ENCODE measurements at places on chromosomes 3 and 15. TPM values are rescaled to one million over a fixed set of nuclear protein-coding genes. Genes with fewer than 3 reads are reported as not detected.

The GXYLT2 gene
- total RNA-seq: 14.8 TPM

The NPRL2 gene
- total RNA-seq: 9.5 TPM

The PPP1R14D gene
- total RNA-seq: not detected

The TAMM41 gene
- total RNA-seq: 8.9 TPM

The KLHL40 gene
- total RNA-seq: 0.19 TPM

The PDZRN3 gene
- total RNA-seq: 47.4 TPM

The KLHL6 gene
- total RNA-seq: 4.0 TPM

The SMCO1 gene
- not detected for total RNA-seq

The HAPLN3 gene
- total RNA-seq: 17.2 TPM

The CCR9 gene
- total RNA-seq: not detected

The NAALADL2 gene
- 15.1 TPM for total RNA-seq

DNA sequence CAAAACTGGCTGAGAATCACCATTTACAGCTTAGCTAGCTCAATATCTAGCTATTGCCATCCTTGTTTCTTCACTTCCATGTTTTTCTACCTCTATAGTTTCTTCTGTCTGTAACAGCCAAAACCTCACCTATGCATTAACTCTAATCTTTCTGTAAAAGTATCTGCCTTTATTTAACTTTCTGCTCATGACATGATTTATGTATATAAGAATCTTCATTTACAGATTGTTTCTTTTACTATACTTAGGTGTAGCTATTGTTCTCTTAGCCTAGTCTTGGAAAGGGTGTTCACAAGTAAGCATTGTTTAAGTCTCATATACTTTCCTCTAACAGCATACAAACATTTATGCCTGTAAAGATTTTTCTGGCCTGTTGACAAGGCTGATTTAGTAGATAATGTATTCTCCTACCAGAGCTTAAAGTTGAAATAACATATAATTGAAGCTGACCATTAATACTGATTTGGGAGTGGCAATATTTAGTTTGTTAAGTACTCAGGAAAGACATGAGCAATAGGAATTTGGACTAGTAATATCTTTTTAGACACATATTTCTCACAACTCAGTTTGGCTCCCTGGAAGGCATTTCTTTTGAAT, 9.4 kb downstream of the FILIP1L start:
- DNase-seq: no peak

GRCh38 chr3:549636-550035, 353.1 kb downstream of the CHL1 start:
- DNase-seq: no peak

DNA sequence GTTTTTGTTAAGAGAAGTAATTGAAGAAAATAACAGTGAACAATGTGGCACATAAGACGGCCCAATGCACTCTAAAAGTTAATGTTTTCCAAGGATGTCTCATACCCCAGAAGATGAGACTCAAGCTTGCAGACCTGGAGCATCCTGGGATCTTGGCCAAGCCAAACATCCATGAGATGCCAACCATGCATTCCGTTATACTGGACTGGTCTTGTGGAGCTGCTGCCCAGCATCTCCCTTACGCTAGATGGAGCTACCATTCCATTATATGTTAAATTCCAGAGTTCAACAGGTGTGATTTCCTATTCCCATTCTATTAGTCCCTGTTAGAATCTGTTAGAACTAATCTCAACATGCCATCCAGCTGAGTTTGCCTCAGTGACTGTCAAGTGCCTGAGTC, 181.8 kb downstream of the PDCD6IP start:
- DNase-seq: no peak

DNA sequence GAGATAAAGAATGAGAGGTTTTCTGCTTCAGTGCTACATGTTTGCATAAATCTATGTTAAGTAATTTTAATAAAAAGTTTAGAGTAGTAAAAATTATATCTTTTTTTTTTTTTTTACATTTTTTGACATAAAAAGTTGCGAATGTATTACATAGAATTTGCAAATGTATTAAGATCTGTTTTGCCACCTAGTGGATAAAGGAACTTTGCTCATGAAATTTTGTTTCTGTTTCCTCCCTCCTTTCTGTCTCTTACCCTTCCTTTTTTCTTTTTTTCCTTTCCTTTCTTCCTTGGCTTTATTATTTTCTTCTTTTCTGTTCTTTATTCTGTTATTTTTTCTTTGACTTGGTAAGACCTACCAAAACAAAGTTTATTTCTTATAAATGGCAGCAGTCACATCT, 58.5 kb upstream of the UTS2B start:
- DNase-seq: no peak

DNA sequence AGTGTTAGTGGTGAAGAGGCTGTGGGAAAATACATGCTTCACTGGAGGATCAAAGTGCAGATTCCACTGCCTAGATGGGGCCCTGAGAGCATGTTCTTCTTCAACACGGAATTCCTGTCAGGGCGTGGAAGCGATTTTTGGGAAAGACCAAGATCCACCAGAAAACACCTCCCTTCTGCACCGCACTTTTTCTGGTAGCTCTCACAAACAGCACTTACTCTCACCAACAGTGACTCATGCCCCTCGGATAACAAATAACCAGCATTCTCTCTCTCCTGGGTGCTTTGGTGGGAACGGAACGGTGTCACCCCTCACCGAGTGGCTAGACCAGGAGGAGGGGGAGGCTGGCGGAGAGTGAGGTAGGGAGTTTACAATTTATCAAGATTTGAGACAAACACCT, 40.1 kb downstream of the ADAMTSL3 start:
- no peak for DNase-seq

- DNase-seq: no peak
Measured at GRCh38 chr15:78203346-78204225, 30.8 kb downstream of the ACSBG1 start.

DNA sequence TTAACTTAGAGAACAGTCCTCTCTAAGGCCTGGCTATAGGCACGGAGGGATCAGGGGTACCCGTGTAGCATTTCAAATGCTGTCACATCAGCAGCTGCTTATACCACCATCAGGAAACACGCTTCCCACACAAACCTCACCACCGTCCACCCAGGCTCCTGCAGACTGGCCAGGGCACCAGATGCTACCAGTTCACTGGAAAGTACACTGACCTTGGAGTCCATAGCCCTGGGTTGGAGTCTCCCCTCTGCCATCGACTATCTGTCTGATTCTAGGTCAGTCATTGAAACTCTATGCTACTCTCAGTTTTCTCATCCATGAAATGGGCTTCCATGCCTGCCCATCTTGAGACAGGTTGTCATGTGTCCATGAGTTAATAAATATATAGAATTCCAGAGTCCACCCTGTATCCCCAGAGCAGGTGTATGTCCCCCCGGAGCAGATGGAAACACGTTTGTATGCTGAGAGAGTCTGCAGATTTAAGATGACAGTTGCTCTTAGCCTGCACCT, 156.0 kb upstream of the SMAD3 start:
- no peak for DNase-seq

DNA sequence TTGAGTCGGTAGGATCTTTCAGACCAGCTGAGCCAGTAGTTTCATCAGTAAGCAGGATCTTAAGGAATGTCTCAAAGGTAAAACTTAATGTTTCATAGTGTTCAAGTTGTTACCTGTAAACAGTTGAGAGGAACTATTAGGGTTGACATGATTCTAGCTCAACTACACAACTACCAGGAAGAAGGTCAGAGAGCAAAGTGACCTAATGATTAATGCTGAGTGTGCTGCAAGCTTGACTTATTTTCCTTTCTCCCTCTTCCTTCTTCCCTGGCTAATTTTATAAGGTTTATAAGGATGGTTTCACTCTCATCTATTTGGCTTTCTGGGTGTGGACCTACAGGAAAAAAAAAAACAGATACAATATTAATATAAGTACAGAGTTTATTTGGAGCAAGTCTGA, 30.2 kb upstream of the LHFPL4 start:
- DNase-seq: no peak

- no peak for DNase-seq
Measured at GRCh38 chr3:8794247-8794646, 24.8 kb upstream of the OXTR start.

DNA sequence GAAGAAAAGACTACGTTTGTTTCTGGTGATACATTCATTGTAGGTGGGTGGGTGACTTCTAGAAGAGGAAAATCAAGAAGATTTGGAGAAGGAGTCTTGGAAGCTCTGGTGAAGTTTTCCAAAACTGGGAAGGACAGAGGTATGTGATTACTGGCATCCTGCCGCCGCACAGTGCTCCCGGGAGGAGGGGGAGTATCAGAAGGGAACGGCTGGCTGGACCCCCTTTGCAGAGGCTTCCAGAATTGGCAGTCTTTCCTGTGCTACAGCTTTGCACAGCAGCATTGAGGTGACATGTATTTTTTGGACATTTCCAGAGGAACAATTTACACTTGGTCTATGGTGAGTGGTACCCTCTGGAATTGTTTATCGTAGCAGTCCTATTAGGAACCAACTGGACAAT, 75.7 kb upstream of the EOMES start:
- DNase-seq: no peak

GRCh38 chr3:117443014-117443413, 733.4 kb downstream of the TUSC7 start:
- DNase-seq: no peak

GRCh38 chr15:90099868-90100831, 2.1 kb downstream of the IDH2 start:
- DNase-seq: no peak

DNA sequence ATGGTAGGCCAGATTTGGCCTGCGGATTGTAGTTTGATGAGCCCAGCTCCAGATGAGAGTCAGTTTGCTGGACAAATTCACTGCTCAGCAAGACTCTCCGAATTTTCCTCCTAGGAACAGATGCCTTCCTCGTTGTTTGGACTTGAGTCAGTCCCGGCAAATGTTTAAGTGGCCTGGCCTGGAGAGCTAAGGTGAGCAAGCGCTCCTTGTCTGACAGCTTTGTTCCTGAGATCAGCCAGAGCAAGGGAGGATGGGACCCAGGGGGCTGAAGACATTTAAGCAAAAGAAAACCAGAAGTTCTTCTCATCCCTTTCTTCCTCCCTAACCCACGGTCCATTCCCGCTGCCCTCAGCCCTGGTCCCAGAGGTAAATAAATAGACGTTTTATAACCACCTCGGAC, 40.3 kb downstream of the POLR2M start:
- DNase-seq: no peak

DNA sequence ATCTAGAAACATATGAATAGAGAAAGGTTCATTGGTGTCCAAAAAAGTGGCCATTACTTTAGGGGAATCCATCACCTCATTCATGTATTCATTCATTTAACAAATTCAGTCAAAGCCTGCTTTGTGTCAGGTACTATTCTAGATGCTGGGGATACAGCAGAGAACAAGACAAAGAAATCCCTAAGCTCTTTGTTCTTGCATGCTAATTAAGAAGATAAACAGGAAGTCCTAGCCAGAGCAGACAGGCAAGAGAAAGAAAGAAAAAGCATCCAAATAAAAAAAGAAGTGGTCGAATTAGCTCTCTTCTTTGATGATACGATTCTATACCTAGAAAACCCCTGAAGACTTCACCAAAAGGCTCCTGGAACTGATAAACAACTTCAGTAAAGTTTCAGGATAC, 12.4 kb upstream of the ZMAT3 start:
- DNase-seq: no peak

GRCh38 chr3:120040813-120041377, 53.4 kb downstream of the GSK3B start:
- DNase-seq: no peak

DNA sequence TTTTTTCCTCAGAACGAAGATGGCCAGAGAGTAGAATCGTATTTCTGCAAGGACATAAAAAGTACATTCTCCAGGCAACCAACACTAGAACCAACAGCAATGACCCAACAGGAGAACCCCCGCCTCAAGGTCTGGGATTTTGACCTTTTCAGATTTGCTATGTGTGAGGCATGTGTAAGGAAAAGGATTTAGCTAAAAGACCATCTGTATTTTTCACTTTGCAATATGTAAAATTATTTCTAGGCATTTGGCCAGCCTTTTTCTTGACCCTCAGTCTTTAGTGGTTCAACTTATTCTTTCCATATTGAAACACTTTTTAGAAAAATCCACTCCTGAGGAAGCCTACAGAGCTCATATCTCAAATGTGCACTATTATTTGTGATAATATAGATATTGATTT, 219.2 kb upstream of the GOLGA6L4 start:
- DNase-seq: no peak

DNA sequence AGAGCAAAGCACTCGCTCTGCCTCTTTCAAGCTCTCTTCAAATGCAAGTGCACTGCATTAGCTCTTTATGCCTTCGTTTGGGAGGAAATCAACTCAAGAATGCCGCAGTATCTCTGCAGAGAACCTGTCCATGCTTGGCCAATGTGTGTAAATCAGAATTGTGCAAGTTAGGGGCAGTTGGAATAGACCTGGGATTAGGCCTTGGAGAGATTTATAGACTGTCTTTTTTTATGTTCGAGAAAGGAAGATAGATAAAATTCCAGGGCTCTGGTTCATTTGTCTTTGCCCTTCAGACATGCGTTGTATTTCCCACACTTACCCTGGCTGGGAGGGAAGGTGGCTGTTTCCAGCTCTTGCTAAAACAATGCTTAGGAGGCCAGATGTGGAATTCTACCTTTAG, 163.7 kb downstream of the MOBP start:
- no peak for DNase-seq

GRCh38 chr15:92579931-92580470, 75.6 kb downstream of the FAM174B start:
- no peak for DNase-seq

DNA sequence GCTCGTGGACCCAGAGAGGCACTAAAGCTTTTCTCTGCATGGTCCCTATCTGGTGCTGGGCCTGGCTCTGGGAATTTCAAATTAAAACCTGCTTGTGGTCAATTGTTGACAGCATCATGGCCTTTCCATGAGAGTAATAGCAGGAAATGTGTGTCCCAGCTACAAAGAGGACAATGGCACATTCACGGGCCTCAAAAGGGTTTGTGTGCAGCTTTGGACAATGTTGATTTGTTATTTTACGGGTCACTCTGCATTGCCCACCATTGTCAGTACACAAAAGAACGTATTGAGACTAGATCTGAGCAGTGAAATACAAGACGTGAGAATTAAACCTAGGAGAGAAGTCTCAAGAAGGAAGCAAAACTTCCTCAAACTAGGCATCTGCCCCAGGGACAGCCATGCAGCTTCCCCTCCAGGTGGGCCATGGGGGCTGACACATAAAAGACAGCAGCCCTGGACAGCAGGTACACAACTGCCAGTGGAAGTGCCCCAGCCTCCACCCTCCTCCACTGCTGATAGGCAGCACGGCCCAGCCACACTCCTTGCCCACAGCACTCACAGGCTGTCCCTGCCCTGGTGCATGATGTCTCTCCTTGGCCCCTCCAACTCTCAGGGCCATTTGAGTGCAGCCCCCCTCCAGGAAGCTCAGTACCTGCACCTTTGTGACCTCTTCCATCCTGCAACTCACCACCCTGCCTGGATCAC, 15.9 kb upstream of the LTF start:
- no peak for DNase-seq

- peak; percentile 90 for DNase-seq
Measured at GRCh38 chr3:115814778-115815380, 191.6 kb downstream of the GAP43 start.

DNA sequence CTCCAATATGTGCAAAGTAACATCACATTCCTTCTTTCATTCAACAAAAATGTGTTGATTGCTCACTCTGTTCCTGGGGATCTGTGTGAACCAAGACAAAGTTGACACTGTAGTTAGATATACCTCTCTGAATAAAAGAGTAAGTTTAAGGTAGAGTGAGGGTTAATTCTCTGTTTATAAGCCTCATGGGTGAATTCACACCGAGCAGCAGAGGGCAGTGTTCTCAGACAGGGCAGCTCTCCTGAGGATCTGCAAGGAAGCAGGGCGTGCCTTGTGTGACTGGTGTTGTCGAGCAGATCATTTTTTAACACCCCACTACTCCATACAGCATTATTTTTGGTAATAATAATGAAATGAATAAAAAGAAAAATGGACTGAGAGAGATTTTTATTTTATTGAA, 34.4 kb downstream of the PAQR9 start:
- no peak for DNase-seq

GRCh38 chr3:139291276-139292051, 52.4 kb upstream of the MRPS22 start:
- DNase-seq: no peak
